Activated B cell treated with CpG ODN at 0.5 μM for 24 hours (primary cell): ENCODE measurements at places on chromosomes 6 and 20. TPM values are rescaled to one million over a fixed set of nuclear protein-coding genes. Genes with fewer than 3 reads are reported as not detected.

EYS gene
- not detected in 2 replicates for total RNA-seq

BTNL2 gene
- total RNA-seq, result not detected in 2 replicates

CALHM5 gene
- not detected in 2 replicates for total RNA-seq

ADGB gene
- not detected in 2 replicates for total RNA-seq

MMP24OS gene
- total RNA-seq, result 39.2 and 47.9 TPM in 2 replicates

SEL1L2 gene
- total RNA-seq, result not detected in 2 replicates

COL10A1 gene
- total RNA-seq, result not detected in 2 replicates

KLHDC3 gene
- 36.4 and 36.7 TPM in 2 replicates for total RNA-seq

PPP1R3G gene
- total RNA-seq, result 0.11 and 0.15 TPM in 2 replicates

EMILIN3 gene
- total RNA-seq, result not detected in 2 replicates

BPIFB4 gene
- total RNA-seq, result not detected in 2 replicates

ID1 gene
- 0.20 and 0.60 TPM in 2 replicates for total RNA-seq

LGSN gene
- total RNA-seq, result 0.11 TPM in 1 of 2 replicates, not detected in the other

L3MBTL3 gene
- 28.0 and 30.4 TPM in 2 replicates for total RNA-seq

SYS1 gene
- total RNA-seq, result 31.7 and 35.2 TPM in 2 replicates

TSHZ2 gene
- 1.5 and 1.7 TPM in 2 replicates for total RNA-seq

NKAPL gene
- 0.29 and 0.35 TPM in 2 replicates for total RNA-seq

TBXT gene
- 0.10 and 0.24 TPM in 2 replicates for total RNA-seq

EEF1A2 gene
- 1.2 and 1.6 TPM in 2 replicates for total RNA-seq

METTL24 gene
- total RNA-seq, result not detected in 2 replicates

TRDN gene
- not detected in 2 replicates for total RNA-seq

ZSCAN23 gene
- 0.18 and 0.49 TPM in 2 replicates for total RNA-seq

PLCG1 gene
- total RNA-seq, result 61.1 and 61.8 TPM in 2 replicates

FAM162B gene
- not detected in 2 replicates for total RNA-seq

ARHGAP40 gene
- not detected in 2 replicates for total RNA-seq

FILIP1 gene
- not detected in 2 replicates for total RNA-seq

FRK gene
- total RNA-seq, result 0.31 and 0.37 TPM in 2 replicates

ATG5 gene
- total RNA-seq, result 29.7 and 30.3 TPM in 2 replicates

CTCFL gene
- total RNA-seq, result not detected in 2 replicates
